ENCODE measurements at places on chromosomes 6 and 20.

GRCh38 chr20:9635750-9636149 is 121.4 kb downstream of the LAMP5 start:
- DNase-seq: no peak

DNA sequence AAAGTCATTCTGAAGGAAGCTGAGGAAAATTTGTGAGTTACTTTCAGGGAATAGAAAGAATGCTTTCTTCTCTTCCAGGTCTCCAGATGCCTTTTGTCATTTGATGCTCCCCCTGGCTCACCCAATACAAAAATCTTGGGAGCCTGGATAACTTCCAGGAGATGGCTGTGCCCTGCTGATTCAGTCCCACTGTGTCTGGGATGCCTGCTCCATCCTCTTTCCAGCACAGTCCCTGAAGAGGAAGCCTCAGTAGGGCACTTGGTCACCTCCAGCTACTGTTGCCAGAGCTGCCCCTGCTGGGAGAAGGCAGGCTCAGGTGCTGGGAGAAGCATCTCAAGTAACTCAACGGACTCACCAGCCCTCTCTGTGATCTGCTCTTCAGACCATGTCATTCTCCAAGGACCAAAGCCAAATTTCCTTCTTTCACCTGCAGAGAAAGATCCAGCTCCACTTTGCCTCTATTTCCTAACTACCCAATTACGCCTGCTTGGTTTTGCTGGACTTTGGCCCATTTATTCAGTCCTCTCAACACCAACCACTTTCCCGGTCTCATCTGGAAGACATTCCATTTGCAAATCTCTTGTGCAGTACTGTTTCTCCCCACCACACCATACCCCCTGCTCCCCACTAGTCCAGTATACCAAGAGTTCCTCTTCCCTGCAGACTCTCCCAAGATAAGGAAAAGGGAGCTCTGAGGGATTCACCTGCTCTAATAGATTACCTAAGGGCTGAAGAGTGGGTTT is 53.3 kb downstream of the SLC23A2 start:
- no peak for DNase-seq

GRCh38 chr6:87498048-87498447 is 25.3 kb downstream of the SLC35A1 start:
- DNase-seq: no peak

DNA sequence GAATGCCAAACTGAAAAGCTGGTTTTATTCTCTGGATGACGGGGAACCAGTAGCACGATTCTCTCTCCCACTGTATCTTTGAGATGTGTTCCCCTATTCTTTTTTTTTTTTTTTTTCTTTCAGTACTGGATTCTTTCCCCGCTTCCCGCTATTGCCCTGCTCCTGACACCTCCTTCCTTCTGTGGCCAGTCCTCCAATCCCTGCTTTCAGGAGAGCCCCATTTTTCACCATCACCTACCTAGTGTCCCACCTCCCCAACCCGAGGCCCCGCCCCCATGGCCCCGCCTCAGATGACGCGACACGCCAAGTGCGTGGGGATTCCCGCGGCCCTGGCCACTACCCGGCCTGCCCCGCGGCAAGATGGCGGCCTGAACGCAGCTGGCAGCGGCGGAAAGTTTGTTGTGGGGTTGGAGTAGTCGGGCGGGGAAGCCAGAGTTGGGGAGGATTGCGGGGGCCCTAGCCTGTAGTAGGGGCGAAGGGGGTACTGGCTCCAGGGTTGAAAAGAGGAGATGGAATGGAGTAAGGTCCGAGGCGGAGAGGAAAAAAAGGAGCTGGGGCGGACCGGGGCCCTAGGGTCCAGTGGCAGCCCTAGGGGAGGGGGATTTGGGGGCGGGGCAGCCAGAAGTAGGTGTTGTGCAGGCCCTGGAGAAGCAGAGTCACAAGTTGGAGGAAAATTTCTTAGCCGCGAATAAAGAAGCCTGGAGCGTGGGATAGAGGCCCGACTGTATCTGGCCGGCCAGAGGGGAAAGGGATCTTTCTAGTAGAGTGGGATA is at the start of gene TJAP1:
Gene TJAP1 (plus strand): TSS at position 336 of the 773 bp plus-strand sequence. CDS start 21,432 bp downstream, outside the sequence.
- DNase-seq: peak; percentile 77

DNA sequence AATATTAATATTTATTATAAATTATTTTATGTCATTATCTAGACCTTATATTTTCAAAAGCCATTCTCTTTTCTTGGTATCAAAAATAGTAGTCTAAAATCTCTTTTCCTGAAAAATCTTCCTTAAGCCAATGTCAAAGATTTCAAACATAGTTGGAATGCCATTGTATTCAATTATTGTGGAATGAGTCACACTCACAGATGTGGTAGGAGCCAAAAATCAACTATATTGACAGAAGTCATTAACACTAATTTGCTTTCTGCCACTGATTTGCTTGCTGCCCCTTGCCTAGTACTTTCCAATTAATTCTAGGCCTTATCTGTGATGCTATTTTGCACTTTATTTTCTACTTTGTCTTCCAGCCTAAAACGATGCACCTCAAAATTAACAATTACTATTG is 1326.3 kb upstream of the GJE1 start:
- no peak for DNase-seq

DNA sequence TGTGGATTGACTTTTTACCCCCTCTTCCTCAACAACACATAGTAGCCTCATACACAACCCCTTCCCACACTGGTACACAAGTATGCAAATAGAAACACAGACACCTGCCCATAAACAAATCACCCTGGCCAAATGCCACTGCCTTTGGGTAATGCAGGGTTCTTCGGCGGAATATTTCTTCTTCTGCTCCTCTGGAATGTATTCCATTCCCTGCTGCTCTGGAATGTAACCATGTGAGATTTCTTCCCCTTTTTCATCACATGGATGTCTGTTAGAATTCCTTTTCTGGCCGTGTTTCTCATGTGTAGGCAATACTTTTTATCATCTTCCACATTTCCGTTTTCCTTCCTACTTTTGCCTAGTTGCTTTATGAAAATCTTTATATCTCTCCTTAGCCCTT is 76.1 kb upstream of the TPD52L1 start:
- no peak for DNase-seq

DNA sequence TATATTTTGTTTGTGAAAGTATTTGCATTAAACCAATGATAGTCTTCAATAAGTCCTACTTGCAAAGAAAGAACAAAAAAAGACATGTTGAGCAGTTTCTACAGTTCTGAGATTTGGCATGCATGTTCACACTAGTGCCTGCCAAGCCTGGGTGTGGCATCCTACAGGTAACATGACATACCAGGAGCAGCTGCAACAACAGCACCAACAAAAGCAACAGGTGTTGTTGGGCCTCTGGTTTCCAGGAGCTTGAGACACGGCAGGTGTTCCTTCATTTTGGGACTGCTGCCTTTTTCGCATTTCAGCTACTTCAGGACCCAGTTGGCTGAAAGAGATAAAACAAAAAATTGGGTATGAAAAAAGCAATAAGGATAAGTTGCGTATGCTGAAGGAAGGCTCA is 41.2 kb upstream of the MTRF1L start:
- no peak for DNase-seq

GRCh38 chr6:33843131-33844121 is 39.6 kb upstream of the MLN start:
- no peak for DNase-seq

GRCh38 chr6:42704937-42705374 is 17.4 kb downstream of the PRPH2 start:
- DNase-seq: no peak

DNA sequence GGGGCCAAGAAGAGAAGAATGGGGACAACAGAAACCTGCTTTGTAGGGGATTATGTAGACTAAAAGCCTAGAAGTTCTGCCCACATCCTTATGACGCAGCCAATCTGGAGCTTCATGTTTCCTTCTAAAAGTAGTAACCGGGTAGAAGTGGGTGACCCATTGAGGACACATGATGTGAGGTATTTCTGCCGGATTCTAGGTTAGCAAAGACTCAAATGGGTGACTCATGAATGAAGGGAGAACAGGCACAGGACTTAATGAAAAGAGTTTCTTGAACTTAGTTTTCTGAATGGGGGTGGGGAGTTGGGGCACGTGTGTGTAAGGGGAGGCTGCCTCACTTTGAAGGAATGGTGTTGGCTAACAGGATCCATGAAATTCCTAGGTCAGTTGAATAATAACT is 68.8 kb downstream of the CDS2 start:
- DNase-seq: no peak

DNA sequence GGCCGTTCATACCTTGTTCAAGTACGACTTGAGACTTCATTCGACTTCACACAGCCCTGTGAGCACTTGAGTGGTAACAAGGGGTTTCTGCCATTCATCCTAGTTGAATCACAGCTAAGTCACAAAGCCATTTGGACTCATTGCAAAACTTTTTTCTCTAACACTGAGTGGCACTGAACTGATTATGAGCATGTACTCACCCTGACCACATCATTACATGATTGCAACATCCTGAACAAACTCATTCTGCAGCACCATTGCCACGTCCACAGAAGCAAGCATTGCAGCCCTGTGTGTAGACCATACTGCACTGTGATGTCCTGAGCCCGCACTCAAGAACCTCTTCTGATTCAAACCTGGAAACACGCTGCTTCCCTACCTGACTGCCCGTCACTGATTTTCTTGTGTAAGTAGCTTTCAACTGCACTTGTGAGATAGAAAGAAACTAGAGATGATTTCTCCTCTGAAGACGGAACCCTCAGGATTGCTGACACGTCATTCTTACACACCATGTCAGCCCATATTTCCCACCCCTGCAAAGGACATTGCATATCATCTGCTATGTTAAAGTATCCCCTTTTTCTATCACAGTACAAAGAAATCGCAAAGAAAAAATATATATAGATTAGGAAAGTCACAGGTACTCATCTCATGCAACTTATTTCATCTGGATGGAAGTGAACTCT is 81.6 kb downstream of the C6orf118 start:
- no peak for DNase-seq

- no peak for DNase-seq
Measured at GRCh38 chr6:95819939-95820338, 195.8 kb upstream of the FUT9 start.

DNA sequence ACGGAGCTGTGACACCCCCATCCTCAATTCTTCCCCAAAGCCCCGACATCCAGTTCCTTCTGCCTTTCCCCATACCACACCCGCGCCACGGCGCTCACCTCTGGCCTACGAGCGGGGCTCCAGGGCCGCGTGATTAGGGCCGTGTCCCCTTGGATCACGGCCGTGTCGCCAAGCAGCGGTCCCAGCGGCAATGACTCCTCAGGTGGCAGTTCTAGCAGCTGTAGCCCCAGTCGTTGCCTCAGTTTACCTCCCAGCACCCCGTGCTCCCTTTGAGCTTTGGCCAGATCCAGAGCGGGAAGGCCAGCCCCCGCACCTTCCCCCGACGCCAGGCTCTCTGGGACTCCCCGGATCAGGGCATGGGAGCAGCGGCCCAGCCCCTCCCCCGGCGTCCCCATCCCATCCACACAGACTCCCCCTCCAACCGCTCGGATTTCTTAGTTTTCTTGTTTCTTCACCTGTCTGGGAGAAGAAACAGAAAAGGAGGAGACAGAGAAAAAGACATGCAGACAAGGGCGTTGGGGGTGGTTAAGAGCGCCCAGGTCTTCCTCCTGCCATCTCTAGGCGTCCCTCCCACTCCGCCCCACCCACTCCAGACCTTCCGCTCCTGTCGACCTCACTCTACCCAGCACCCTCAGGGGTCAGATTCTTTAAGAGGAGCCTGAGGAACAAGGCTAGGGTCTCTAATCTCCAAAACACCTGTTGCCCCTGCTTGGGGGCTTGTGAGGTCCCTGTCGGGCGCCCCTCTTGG is at the start of gene DDAH2:
Gene DDAH2 (minus strand): TSS at position 533 of the 748 bp plus-strand sequence. CDS start 138 bp downstream, at position 395.
- DNase-seq: no peak

DNA sequence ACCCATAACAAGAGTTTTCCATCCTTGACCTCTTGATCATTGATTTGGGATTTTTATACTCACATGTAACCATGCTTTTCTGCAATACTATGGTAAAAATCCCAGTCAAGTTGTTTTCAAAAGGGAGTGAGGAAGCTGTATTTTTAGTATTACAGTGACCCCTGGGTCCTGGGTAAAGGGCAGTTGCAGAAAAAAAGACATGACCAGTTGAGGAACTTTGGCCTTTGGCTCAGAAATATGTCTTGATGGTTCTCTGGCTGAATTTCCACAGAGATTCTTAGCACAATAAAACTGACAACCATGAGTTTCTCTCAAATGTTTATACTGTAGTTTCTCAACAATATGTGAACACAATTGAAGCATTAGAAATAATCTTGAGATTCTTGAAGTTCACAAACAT is 28.6 kb upstream of the PRL start:
- no peak for DNase-seq

- DNase-seq: no peak
Measured at GRCh38 chr6:53734473-53735299, 60.1 kb upstream of the LRRC1 start.

DNA sequence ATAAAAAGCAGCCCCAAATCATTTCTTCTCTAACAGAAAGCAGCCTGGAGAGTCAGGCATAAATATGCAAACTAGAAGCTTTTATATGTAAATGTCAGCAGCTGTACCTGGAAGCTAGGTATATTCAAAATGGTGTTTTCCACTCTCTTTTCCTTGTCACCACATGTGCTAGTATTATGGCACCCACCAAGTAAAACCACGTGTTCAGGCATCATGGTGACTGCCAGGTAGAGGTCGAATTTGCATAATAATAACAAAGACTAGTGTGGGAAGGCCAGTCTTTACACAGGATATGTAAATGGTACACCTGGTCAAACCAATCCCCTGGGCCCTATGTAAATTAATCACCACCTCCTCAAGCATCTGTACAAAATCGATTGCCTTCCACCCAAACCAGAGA is 124.0 kb downstream of the MMUT start:
- DNase-seq: no peak

- no peak for DNase-seq
Measured at GRCh38 chr20:17856837-17857605, 111.6 kb downstream of the SNX5 start.

DNA sequence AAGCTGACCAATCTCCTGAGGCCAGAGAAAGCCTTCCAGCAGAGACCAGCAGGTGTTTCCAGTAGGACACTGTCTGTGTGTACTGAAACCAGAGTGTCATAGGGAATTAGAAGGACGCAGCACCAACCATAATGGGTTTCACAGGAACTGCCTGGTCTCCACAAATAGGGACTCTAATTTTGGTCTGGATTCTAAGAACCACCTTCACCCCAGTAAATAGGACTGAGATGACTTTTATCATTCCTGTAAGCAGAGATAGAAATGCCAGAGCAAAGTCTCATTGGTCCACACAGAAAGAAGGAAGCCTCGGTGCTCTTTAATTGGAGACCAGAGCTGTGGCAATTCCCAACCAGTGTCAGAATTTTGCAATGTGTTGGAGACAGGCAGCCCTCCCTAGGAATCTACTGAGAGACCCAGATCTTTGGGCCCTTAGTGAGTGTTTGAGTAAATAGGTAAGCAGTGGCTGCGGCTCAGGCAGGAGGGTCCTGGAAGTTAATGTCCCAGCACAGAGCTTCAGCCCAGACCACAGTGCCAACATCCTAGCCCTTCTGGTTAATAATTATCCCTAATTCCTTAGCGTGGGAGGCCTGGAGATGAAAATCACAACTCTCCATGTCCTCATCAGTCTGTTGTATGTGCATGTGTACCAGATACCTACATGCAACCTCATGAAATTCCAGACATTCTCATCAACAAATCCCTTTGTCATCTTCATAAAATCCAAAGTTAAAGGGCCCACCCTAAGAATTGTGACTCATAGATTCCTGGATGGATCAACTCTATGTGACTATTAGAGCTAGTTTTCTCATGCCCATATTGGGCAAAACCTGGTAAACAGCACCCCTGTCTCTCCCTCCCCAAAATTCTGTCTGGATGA is 81.2 kb downstream of the UNC5CL start:
- DNase-seq: no peak
